SW480 (cell line): ENCODE measurements at places on chromosomes 13 and 19.

- DNase-seq = no peak
These were observed 21.3 kb upstream of the TINCR start for GRCh38 chr19:5588906-5589676.

DNA sequence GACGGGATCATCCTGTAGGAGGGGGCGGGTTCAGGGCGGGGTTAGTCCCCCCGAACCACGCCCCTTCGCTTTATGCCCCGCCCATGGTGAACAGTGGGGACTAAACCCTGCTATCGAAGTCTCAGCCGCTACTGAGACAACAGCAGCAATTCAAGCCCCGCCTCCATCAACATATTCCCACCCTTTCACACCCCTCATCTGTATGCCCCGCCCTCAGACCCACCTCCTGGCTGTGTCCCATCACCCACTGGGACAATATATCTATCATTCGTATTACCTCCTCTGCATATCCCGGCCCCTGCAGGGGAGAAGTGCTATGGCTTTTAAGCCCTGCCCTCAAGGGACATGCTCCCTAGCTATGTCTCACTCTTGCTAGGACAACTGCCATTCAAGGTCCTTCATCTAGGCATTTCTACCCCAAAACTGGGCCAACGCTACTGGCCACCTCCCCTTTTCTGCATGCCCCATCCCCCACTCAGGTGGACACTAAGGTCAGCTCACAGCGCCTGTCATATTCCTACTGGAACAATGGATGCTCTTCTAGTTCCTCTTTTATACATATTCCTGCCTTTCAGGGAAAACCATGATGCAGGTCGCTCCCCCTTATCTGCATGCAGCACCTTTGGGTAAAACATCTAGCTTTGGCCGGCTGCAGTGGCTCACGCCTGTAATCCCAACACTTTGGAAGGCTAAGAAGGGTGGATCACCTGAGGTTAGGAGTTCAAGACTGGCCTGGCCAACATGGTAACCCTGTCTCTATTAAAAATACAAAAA, 11.9 kb downstream of the LRFN1 start:
- DNase-seq = peak; percentile 40

DNA sequence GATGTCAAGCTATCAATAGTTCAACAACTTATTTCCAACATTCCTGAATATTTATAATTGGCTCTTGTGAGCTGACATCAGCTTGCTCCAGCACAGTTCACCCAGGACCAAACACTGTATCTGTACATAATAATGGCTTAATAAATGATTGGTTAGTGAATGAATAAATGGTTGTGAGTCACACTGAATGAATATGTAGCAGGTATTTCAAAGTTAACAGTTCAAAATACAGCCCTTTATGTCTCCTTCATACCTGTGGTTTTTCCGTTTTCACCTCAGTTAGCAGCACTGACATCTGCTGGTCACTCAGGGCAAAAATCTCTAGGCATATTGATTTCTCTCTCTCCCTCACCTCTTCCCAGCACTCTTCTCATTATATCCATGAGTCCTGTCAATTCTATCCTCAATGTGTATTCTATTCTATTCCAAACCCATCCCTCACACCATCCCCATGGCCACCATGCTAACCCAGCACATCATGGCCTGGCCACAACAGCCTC, 76.3 kb downstream of the PEG3 start:
- DNase-seq = no peak

GRCh38 chr19:1122972-1123363, 19.2 kb downstream of the GPX4 start:
- DNase-seq = peak; percentile 45

GRCh38 chr13:30529085-30529834, 63.5 kb upstream of the HMGB1 start:
- DNase-seq = no peak

DNA sequence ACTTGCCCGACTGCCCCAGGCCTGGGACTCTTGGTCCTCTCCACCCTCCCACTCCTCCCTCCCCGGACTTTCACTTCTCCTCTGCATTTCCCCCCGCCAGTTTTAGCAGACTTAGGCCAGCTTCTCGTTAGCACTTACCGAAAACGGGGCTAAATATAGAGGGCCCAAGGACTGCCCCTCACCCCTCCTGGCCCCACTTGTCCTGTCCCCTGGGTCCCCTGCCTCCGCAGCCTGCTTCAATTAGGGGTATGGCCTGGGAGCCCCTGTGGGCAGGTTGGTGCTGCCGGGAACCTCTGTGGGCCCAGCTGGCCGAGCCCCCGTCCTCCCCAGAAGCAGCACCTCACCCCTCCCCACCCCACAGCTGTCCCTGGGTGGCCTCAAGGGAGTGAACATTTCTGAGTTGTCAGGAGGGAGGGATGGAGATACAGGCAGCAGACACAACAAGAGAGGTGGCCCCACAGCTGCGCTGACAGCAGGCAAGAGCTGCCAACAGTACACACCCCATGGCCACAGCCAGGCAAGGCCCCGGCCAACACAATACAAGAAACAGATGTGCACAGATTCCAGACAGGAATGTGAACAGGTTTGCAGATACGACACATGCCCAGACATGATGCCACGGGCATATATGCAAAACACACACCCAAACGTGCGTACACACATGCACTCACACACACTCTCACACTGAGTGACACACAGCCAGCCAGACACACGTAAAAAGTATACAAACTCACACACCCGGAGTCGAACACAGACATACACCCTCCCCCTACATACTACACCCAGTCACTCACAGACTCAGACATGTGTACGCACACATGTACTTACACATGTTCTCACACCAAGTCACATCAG, 2.6 kb downstream of the POU2F2 start:
- DNase-seq = no peak

GRCh38 chr13:102869948-102870676, 24.3 kb downstream of the ERCC5 start:
- no peak for DNase-seq
